Activated CD4-positive, alpha-beta T cell treated with anti-CD3 and anti-CD28 coated beads for 36 hours (primary cell): ENCODE measurements at places on chromosomes 16 and 17. TPM values are rescaled to one million over a fixed set of nuclear protein-coding genes. Genes with fewer than 3 reads are reported as not detected.

DNA sequence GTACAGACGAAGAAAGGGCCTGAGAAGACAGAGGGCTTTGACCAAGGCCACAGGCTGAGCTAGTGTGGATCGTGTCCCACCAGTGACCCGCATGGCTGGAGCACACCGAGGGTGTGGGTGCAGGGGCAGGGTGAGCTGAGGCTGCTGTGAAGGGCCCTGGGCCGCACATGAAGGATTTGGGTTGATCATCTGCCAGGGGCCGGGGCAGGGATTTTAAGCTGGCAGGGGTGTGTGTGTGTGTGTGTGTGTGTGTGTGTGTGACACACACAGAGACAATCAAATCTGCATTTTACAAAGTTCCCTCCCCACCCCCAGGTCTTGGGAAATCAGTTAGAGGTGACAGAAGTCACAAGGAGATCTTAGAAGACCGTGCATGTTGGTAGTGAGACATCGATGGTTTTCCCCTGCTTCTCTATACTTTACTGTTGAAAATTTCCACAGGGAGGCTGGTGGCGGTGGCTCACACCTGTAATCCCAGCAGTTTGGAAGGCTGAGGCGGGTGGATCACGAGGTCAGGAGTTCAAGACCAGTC, 65.2 kb downstream of the SRCIN1 start:
- no peak for DNase-seq

The BCO1 gene
- total RNA-seq = not detected

DNA sequence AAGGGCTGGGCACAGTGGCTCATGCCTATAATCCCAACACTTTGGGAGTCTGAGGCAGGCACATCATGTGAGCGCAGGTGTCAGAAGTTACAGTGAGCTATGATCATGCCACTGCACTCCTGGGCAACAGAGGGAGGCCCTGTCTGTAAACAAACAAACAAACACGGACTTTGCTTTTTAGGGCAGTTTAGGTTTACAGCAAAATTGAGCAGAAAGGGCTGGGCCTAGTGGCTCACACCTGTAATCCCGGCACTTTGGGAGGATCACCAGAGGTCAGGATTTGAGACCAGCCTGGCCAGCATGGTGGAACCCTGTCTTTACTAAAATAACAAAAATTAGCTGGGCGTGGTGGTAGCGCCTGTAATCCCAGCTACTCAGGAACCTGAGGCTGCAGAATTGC, 3.3 kb upstream of the CARHSP1 start:
- no peak for DNase-seq

The CRAMP1 gene
- total RNA-seq = 14.1 TPM

GRCh38 chr16:16019488-16019887, 70.1 kb downstream of the ABCC1 start:
- DNase-seq = no peak

GRCh38 chr16:85321509-85322271, 209.4 kb upstream of the CIBAR2 start:
- DNase-seq = no peak

GRCh38 chr17:32846143-32846542, 30.8 kb downstream of the MYO1D start:
- DNase-seq = no peak
